ENCODE measurements at places on chromosomes 16 and 17.

DNA sequence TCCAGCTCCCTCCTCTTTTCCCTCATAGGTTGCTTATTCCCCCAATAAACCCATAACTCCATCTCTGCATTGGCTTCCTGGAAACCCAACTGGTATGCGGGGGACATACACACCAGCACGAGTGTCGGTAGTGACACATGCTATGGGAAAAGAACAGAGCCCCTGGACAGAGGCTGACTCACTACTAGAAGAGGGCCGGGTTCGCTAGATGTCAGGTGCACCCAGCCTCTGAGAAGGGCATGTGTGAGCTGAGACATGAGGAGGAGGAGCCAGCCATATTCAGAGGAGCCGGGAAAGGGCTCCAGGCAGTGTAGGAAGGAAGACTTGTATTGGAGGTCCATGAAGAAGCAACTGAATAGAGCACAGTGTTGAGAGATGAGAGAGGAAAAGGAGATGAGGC, 241.1 kb downstream of the SOX9 start:
- DNase-seq, result no peak

DNA sequence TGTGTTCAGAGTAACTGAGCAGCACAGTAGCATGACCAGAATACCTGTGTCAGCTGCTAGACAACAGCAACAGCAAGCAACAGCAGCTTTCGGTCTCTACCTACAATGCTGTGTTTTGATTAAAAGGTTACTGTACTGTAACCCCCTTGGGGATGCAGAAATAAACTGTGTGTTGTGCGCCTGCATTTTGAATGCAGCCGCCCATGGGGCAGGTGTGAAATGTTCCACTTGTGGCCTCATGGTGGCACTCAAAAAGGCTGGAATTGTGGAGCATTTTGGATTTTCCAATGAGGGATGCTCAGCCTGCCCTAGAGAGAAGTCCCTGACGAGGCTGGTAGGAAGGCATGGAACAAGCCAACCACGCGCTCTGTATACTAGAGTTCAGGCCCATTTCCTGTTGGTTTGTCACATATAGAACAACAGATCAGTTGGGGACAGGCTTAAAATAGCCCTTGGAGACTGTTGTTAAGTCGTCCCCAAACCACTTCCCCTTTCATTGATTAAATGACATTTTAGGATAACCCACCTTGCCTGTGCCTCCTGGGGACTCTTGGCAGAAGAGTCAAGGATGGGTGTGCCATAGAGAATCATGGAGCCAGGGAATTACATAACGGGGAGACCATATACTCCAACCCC, 27.1 kb downstream of the SCPEP1 start:
- no peak for DNase-seq

- no peak for DNase-seq
These were observed 47.7 kb upstream of the ZNF469 start for GRCh38 chr16:88334778-88335720.

DNA sequence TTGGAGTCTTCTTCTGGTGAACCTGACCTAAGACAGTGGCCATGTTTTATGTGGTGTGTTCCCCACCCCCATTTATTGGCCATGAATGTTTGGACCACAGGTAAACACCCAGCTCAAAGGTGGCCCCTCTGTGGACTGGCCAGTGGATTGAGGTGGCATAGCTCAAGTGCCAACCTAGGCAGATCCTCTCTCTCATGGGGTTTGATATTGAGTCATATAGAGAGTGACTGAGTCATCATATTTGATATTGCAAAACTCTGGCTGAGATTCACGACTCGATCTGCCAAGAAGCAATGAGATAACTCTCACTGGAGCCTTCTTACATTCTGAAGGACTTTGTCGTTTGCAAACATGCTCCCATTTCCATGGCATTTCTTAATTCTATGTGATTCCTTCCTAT, 10.5 kb upstream of the TEKT3 start:
- DNase-seq, result no peak

DNA sequence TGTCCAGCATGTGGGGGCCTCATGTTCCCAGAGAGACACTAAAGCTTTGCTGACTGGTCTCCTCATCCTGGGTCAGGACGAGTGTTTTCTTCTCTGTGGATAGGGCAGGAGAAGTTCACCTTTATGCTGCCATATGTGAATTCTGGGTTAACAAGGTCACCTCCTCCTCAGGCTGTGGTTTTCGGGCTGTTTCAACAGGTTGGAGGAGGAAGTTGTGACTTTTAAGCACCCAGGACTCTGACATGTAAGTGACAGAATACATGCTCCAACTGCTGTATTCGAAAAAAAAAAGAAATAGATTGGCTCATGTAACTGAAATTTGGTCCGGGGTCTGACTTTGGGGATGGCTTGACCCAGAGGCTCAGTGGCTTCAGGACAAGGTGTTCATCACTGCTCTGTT, 54.2 kb downstream of the SNX20 start:
- DNase-seq, result no peak

- no peak for DNase-seq
These were observed 1.1 kb upstream of the YBX2 start for GRCh38 chr17:7295230-7296180.

- DNase-seq, result no peak
These were observed 77.2 kb downstream of the CNGB1 start for GRCh38 chr16:57893559-57894389.

DNA sequence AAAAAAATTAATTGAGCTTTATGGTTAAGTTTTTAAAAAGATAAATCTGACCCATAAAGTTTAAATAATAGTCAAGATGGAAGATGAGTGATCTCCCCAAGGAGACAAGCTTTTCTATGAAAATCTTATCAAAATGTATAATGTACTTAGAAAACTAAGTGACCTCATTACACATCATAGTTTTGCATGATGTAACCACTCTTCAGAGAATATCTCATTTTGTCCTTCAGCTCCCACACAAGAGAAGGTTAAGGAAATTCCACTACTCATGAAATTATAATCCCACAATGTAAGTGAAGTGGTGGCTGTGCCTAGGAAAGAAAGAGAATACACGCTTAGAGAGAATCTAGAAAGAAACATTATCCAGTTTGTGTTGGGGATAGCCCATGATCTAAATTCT, 14.3 kb downstream of the STAT3 start:
- no peak for DNase-seq

Data from T-helper 1 cell (primary cell).